ENCODE measurements at places on chromosomes 4 and X. TPM values are rescaled to one million over a fixed set of nuclear protein-coding genes. Genes with fewer than 3 reads are reported as not detected.

GRCh38 chr4:121462660-121463261 is 81.9 kb upstream of the QRFPR start:
- no peak for DNase-seq

DNA sequence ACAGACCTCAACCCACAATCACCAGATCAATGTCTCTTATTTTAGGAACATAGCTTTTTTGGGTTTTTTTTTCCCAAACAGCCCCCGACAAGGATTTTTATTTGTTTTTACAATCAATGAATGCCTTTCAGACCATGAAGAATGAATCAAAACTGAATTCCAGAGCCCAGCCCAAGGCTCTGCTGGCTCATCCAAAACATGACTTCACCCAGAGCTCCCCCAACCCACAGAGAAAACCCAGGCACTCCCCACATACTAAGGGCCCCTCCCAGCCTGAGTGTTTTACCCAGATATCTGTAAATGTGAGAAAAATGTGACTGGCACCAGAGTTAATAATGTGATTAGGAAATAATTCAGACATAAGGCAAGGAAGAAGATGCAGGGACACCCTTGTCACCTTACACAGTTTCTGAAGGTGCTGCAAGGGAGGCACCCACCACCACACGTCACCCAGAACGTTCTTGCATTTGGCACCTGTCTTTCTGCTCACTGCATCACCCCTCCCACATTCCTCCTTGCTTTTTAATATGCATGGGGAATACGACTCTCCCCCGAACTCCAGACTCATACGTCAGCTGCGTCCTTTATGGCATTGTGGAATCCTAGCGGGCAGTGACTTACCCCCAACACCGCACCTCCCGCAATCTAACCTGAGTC is 47.8 kb upstream of the C4orf50 start:
- DNase-seq: no peak

DNA sequence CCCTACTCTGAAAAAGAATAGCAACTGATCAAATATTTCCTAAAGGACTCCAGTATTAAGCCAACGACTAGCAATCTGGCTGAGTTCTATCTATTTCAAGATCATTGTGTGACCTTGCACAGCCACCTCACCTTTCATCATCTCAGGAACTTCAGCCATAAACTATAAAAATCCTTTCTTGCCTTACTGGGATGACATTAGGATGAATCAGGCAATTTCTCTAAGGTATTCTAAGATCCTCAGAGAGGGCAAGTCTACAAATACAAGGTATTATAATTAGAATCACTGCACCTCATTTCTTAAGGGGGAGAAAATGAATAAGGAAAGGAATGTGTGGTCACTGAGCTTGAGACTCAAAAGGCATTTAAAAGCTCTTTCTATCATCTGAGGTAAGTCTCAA is 152.6 kb downstream of the GRIA3 start:
- DNase-seq: no peak

GRCh38 chrX:133559909-133560308 is 144.6 kb upstream of the GPC4 start:
- DNase-seq: no peak

DNA sequence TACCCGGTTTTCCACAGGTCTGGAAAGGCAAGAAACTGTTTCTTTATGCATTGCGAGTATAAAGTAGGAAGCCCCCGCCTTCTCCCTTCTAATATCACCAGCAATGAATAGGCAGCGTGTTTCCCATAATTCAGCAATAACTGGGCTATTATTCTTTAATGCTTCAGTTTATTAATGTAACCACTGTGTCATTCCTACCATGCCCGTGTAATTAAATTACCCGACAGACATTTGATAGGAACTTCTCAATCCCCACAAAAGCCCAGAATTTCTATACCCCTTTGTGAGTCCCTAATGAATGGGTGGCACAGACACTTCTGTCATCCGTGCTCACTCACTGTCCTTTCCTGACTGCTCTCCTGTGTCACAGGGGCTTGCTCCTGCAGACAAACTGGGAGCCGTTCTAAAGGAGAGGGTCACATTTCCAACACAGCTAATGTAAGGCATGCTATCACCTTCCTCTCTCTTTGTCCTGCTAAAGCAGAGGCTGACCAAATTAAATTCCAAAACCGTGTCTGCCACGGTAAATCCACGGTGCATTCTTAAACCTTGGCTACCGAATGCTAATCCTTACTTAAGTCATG is 108.5 kb upstream of the MID1 start:
- no peak for DNase-seq

DNA sequence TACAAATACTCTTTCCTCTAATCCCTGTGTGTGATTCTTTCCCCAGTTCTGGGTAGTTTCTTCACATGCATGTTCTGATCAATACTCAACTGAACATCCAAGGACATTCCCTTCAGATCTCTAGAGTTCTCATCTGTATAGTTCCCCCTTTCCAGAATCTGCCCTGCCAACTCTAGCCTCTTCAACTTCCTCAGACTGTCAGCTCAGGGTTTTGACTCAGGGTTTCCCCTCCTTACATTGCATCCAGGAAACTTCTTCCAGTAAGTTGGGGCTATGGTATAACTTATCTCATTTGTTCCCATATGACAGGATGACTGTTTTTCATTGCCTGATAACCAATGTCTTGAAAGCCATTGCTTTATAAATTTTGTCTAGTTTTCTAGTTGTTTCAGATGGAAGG is 14.2 kb upstream of the ANKRD17 start:
- DNase-seq: no peak

The CYLC1 gene
- not detected for total RNA-seq

The F9 gene
- total RNA-seq: 0.28 TPM

Measured in thoracic aorta (tissue), 2 donors.